HS-5 (cell line): ENCODE measurements at places on chromosomes 13 and 19.

DNA sequence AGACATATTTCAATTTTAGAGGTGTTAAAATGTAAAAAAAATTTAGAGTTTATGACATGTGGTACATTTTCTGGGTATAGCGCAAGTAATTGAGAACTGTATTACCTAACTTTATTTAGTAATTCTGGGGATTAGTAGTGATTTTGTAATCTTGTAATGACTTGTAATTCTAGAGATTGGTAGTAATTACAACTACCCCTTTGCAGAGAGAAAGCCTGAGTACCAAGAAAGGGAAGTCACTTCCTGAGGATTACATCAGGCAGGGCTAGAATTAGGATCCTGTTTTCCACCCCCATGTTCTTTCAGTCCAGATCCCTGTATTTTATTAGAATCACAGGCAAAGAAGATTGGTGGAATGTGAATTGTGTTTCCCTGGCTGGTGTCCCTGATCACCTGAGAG is 274.9 kb downstream of the KCNRG start:
- DNase-seq = no peak

- no peak for DNase-seq
Observed at GRCh38 chr13:26326562-26326961, 72.6 kb downstream of the CDK8 start.

DNA sequence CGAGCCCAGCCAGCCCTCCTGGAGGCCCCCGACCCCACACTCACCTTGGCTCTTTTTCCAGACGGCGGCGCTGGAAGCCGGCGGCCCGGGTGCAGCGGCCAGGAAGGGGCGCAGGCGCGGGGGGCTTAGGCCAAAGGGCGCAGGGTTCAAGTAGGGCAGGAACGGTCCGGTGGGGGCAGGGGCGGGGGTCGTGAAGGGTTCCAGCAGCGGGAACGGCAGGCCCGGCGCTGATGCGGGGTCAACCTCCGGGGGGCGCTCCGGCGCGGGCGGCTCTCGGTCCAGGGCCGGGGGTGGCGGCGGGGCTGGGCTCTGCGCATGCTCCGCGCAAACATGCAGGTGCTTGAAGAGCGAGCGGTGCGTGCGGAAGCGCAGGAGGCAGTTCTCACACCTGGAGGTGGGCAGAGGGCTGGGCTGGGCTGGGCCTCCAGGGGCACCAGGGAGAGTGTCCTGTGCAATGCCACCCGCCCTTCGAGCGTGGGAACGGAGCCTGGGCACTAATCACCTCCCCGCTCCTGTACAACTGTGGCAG is 2.3 kb downstream of the ZNF414 start:
- no peak for DNase-seq

GRCh38 chr19:27975419-27976005 is 1237.4 kb downstream of the UQCRFS1 start:
- DNase-seq = no peak
